ENCODE measurements at places on chromosomes 13 and 19. TPM values are rescaled to one million over a fixed set of nuclear protein-coding genes. Genes with fewer than 3 reads are reported as not detected.

- H3K27ac ChIP-seq = peak overlapping the region; percentile 25
- DNase-seq = peak; percentile 40
- H3K36me3 ChIP-seq = peaks cover 7% of the 10 kb centered on the region
Observed at GRCh38 chr13:50130123-50130946, 115.1 kb downstream of the KCNRG start.

Gene TEX30
- 30.5 TPM for total RNA-seq

- H3K27ac ChIP-seq = no peak overlapping the region
- no peaks in the 10 kb centered on the region for H3K4me1 ChIP-seq
- no peak overlapping the region for H3K4me3 ChIP-seq
- no peaks in the 10 kb centered on the region for H3K27me3 ChIP-seq
Observed at GRCh38 chr13:66312312-66313087, 917.6 kb downstream of the PCDH9 start.

DNA sequence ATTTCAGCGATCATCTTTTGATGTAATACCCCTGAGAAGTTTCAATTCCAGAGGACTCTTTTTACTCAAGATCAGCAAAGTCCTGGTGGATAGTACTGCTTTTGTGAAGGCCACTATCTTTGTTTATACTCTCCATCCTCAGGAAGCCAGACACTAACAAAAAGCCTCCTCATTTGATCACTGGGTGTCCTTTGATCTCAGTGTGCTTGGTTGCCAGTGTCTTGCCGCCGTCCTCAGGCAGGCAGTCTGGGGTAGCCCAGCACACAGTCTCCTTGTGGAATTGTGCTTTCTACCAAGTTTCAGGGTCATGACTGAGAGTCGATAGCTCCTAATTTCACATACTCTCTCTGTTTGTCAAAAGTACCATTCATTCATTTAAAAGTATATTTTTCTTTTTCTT lies 762.2 kb downstream of the EFNB2 start:
- H3K36me3 ChIP-seq = no peaks in the 10 kb centered on the region
- H3K4me3 ChIP-seq = no peak overlapping the region
- H3K4me1 ChIP-seq = no peaks in the 10 kb centered on the region
- H3K27me3 ChIP-seq = no peaks in the 10 kb centered on the region

- peaks cover 34% of the 10 kb centered on the region for H3K4me1 ChIP-seq
- H3K27ac ChIP-seq = no peak overlapping the region
- no peak overlapping the region for H3K4me3 ChIP-seq
Observed at GRCh38 chr19:13981021-13981420, 25.1 kb downstream of the RFX1 start.

DNA sequence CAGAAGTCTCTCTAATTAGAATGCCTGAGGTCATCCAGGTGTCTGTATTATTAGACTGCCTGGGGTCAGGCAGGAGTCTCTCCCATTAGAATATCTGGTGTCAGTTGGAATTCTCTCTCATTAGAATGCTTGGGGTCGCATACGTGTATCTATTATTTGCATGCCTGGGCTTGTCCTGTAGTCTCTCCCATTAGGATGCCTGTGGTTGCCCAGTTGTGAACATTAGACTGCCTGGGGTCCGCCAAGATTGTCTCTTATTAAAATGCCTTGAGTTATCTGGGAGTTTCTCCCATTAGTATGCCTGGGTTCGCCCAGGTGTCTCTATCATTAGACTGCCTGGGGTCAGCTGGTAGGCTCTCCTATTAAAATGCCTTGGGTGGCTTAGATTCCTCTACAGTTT lies 1494.7 kb downstream of the UQCRFS1 start:
- no peaks in the 10 kb centered on the region for H3K27me3 ChIP-seq
- no peak overlapping the region for H3K4me3 ChIP-seq
- no peak overlapping the region for H3K27ac ChIP-seq
- H3K36me3 ChIP-seq = no peaks in the 10 kb centered on the region
- no peak for DNase-seq

Gene CRB3
- total RNA-seq = 0.58 TPM

Gene CEACAM18
- total RNA-seq = not detected

DNA sequence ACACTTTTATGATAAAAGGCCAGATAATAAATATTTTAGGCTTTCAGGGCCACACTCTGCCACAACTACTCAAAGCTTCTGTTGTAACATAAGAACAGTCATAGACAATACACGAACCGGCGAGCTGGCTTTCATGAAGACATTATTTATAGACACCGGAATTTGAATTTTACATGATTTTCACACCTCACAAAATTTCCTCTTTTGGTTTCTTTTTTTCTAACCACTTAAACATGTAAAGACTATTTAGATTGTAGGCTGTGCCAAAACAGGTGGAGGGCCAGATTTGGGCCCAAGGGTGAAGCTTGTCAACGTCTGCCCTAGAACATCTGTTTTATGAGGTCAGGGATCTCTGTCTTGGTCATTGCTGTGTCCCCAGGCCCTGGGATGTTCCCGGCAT lies 29.7 kb upstream of the FXYD3 start:
- no peaks in the 10 kb centered on the region for H3K36me3 ChIP-seq
- H3K27ac ChIP-seq = no peak overlapping the region
- H3K4me1 ChIP-seq = peaks cover 11% of the 10 kb centered on the region
- H3K4me3 ChIP-seq = no peak overlapping the region
- peaks cover 3% of the 10 kb centered on the region for H3K27me3 ChIP-seq
- no peak for DNase-seq

Gene NCR1
- total RNA-seq = 0.68 TPM

- H3K27me3 ChIP-seq = no peaks in the 10 kb centered on the region
- no peak for DNase-seq
- H3K27ac ChIP-seq = no peak overlapping the region
- H3K4me3 ChIP-seq = no peak overlapping the region
- peaks cover 18% of the 10 kb centered on the region for H3K4me1 ChIP-seq
Observed at GRCh38 chr13:31207661-31208552, 8.1 kb downstream of the B3GLCT start.

Gene ZNF600
- total RNA-seq = 11.7 TPM

Gene ZNF83
- 27.4 TPM for total RNA-seq

DNA sequence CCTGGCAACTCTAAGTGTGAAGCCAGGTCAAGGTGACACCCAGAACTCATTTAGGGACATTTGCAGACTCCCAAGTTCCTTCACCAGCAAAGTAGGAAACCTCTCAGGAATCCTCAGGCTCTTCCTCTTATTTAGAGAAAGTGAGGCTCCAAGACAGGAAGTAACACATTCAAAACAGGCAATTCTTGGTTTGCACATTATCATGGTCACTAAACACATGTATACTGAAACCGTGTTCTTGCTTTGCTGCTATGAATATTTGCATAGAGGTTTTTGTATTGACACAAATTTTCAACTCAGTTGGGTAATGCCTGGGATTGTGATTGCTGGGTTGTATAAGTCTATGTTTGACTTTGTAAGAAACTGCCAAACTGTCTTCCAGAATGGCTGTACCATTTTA lies 13.2 kb upstream of the URI1 start:
- no peaks in the 10 kb centered on the region for H3K36me3 ChIP-seq
- peaks cover 7% of the 10 kb centered on the region for H3K4me1 ChIP-seq
- DNase-seq = no peak
- H3K27me3 ChIP-seq = no peaks in the 10 kb centered on the region
- no peak overlapping the region for H3K27ac ChIP-seq

Gene IGSF23
- total RNA-seq = not detected

Gene ANKRD24
- 1.6 TPM for total RNA-seq

GRCh38 chr13:95714142-95714832 lies 37.3 kb downstream of the DNAJC3 start:
- peaks cover 61% of the 10 kb centered on the region for H3K36me3 ChIP-seq
- no peak for DNase-seq
- H3K27ac ChIP-seq = no peak overlapping the region

Gene TLE2
- total RNA-seq = 2.8 TPM

DNA sequence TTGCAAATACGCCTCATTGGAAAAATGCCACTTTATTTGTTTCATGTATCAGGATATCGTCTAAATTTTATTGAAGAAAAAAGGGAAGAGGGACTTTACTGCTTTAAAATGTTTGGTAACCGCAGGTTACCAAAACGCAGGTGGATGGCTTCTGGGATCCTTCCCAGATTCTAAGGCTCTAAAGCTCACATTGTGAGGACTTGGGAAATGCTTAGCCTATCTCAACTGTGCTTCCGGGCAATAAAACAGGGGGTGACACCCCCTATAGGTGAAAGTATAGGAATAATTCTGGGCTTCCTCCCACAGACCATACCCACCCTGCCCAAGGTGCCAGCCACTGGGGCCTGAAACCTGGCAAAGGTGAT lies 73.2 kb upstream of the IPO5 start:
- H3K4me3 ChIP-seq = no peak overlapping the region
- peaks cover 13% of the 10 kb centered on the region for H3K27me3 ChIP-seq
- H3K36me3 ChIP-seq = no peaks in the 10 kb centered on the region
- DNase-seq = no peak
- H3K27ac ChIP-seq = no peak overlapping the region

GRCh38 chr19:21765151-21765550 lies 2.2 kb downstream of the ZNF100 start:
- H3K4me1 ChIP-seq = peaks cover 28% of the 10 kb centered on the region
- H3K4me3 ChIP-seq = peak overlapping the region; percentile 19
- H3K27me3 ChIP-seq = no peaks in the 10 kb centered on the region

GRCh38 chr13:44437356-44438233 lies 64.0 kb downstream of the SERP2 start:
- no peak overlapping the region for H3K27ac ChIP-seq
- DNase-seq = no peak
- H3K27me3 ChIP-seq = peaks cover 9% of the 10 kb centered on the region
- H3K4me1 ChIP-seq = peaks cover 18% of the 10 kb centered on the region
- H3K4me3 ChIP-seq = peak overlapping the region; percentile 76
- no peaks in the 10 kb centered on the region for H3K36me3 ChIP-seq

- H3K27me3 ChIP-seq = no peaks in the 10 kb centered on the region
- H3K4me3 ChIP-seq = no peak overlapping the region
- no peaks in the 10 kb centered on the region for H3K4me1 ChIP-seq
- no peak overlapping the region for H3K27ac ChIP-seq
- no peak for DNase-seq
- no peaks in the 10 kb centered on the region for H3K36me3 ChIP-seq
Observed at GRCh38 chr13:59690857-59691500, 472.7 kb downstream of the DIAPH3 start.

DNA sequence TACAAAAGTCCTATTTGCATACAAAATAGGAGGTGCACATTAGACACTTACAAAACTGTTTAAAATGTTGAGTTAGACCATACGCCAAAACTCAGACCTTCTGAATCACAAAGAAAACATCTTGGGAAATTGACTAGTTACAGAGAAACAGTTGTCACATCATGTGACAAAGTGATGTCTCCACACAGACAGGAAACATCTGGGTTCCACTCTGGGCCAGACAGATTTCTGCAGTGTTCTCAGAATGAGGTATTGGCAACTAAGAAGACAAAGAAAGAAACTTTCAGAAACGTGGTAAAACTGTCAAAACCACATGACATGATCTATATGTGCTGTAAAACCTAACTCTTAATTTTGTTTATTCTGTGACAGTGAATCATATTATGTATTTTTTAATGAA lies 6.7 kb downstream of the ZNF793 start:
- no peak overlapping the region for H3K4me3 ChIP-seq
- no peaks in the 10 kb centered on the region for H3K4me1 ChIP-seq
- H3K36me3 ChIP-seq = peaks cover 73% of the 10 kb centered on the region
- DNase-seq = no peak
- H3K27ac ChIP-seq = no peak overlapping the region
- no peaks in the 10 kb centered on the region for H3K27me3 ChIP-seq

DNA sequence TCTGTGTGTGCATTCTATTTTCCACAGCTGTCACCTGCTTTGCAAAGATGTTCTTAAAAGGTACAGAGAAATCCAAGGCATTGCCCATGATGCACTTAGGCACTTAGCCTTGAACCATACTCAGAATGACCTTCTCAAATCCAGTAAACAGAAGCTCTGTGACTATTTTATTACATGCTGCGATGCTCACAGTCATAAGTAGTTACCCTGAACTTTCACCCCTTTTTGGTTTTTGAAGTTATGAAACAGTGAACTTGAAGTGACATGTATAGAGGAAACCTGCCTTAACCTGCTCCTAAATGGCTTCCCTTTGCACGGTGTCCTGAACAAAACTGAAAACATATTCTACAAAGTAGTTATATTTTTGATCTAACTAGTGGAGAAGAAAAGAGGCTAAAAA lies 100.4 kb downstream of the SLC10A2 start:
- H3K4me3 ChIP-seq = no peak overlapping the region
- no peak overlapping the region for H3K27ac ChIP-seq
- H3K4me1 ChIP-seq = no peaks in the 10 kb centered on the region
- H3K27me3 ChIP-seq = peaks cover 3% of the 10 kb centered on the region

GRCh38 chr13:33611121-33611805 lies 206.7 kb upstream of the RFC3 start:
- H3K4me1 ChIP-seq = peaks cover 34% of the 10 kb centered on the region
- H3K36me3 ChIP-seq = no peaks in the 10 kb centered on the region
- H3K27ac ChIP-seq = peak overlapping the region; percentile 85
- no peak for DNase-seq
- peak overlapping the region; percentile 67 for H3K4me3 ChIP-seq
- H3K27me3 ChIP-seq = peaks cover 7% of the 10 kb centered on the region

Gene C1QTNF9B
- total RNA-seq = not detected

Data from activated CD8-positive, alpha-beta T cell treated with anti-CD3 and anti-CD28 coated beads for 36 hours (primary cell).